Omental fat pad (tissue), 4 donors: ENCODE measurements at places on chromosomes 3 and 15. TPM values are rescaled to one million over a fixed set of nuclear protein-coding genes. Genes with fewer than 3 reads are reported as not detected.

CADPS gene
- 4.4 TPM for total RNA-seq

- no peak for DNase-seq
Observed at GRCh38 chr3:45261333-45262110, 35.4 kb upstream of the TMEM158 start.

- no peak for DNase-seq
Observed at GRCh38 chr3:40255532-40255931, 54.0 kb upstream of the EIF1B start.

GRCh38 chr15:34584330-34584668 is 848 bp upstream of the GOLGA8B start:
- no peak for DNase-seq

GRCh38 chr3:77146004-77146403 is 106.1 kb downstream of the ROBO2 start:
- DNase-seq, result no peak

DNA sequence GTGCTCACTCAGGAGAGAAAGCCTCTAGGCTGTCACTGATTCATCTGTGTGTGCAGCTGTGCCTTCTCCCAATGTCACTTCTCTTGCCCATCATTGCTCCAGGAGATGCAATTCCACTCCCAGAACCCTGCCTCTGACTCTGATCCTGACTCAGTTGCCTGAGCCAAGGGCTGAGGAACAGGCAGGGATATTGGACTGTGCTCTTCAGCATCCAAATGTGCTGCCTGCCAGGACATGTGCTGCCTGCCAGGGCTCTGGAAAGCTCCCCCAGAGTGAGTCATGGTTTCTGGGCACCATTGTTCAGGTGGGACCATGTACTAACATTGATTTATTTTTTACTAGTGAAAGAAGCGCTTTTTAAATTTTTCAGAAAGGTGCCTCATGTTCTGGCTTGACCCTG is 71.0 kb downstream of the TRIM42 start:
- DNase-seq, result no peak

PYGO1 gene
- total RNA-seq, result 7.7 TPM

GRCh38 chr3:20185331-20185678 is 701 bp downstream of the SGO1 start:
- DNase-seq, result no peak

GRCh38 chr15:99361545-99362185 is 110.4 kb downstream of the LRRC28 start:
- no peak for DNase-seq

- no peak for DNase-seq
Observed at GRCh38 chr3:155391104-155391503, 97.6 kb upstream of the STRIT1 start.

DNA sequence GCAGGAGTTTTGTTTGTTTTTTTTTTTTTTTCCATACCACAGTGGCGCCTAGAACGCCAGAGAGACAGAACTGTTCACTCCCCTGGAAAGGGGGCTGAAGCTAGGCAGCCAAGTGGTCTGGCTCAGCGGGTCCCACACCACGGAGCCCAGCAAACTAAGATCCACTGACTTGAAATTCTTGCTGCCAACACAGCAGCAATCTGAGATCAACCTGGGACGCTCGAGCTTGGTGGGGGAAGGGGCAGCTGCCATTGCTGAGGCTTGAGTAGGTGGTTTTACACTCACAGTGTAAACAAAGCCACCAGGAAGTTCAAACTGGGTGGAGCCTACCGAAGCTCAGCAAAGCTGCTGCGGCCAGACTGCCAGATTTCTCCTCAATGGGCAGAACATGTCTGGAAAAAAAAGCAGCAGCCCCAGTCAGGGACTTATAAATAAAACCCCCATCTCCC is 29.8 kb downstream of the SPICE1 start:
- no peak for DNase-seq

DNA sequence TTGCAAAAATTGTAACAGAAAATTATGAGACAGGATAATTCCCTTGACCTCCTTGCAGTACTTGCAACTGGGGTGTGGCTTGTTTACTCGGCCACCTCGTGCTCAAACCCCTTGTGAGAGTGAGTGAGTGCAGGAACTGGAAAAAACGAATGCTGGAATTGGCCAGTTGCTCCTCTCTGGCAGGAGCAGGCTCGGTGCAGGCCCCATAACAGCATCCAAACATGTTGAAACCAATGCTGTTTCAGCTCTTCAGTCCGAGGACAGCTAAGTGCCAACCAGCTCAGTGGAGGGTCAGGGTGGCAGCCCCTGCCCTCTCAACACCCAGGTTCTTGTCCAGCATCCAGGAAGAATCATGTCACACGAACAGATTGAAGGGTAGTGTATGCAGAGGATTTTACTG is 36.9 kb downstream of the METTL6 start:
- DNase-seq, result no peak

DNAH12 gene
- 0.19 TPM for total RNA-seq

DNA sequence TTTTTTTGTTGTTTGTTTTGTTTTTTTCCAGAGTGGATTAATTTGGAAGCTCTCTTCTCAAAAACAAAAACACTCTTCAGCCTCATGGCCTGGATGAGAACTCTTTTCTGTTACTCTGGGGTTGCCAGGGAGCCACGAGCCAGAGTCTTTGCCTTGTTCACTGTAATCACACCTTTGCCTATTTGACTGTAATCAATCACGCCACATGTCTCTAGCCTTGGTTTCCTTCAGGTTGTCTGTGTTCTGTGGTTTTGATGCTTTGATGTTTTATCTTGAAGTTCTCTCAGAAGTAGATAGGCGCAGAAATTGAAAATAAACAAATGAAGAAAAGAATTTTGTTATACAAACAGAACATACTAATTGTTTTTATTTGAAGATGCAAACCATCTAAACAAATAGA is 62.3 kb upstream of the IGF1R start:
- DNase-seq, result no peak

DNA sequence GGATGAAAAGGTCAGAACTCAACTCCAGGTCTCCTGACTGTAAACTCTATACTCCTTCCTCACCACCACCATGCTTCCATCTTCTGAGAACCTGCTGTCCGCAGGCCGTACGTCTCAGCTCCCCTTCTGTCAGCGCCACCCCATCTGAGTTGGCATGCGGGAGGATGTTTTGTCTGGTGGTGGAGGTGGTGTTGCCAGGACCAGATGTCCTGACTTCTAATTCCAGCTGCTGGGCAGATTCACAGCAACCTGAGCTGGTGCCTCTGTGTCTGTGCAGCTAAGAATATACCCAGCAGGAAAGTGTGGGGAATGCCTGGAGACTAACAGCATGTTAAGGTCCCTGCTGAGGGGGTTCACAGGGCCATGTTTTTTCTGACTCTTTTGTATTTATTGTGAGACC is 23.2 kb downstream of the PLA1A start:
- no peak for DNase-seq

- no peak for DNase-seq
Observed at GRCh38 chr3:12773710-12774086, 14.6 kb upstream of the TMEM40 start.

CHRM5 gene
- not detected for total RNA-seq
